Skeletal muscle tissue (tissue), 5 donors: ENCODE measurements at places on chromosomes 12 and 14. TPM values are rescaled to one million over a fixed set of nuclear protein-coding genes. Genes with fewer than 3 reads are reported as not detected.

Gene EIF2S3B
- total RNA-seq, result 1.0 TPM

Gene GPR135
- 2.6 TPM for total RNA-seq

Gene SPX
- total RNA-seq, result 7.8 TPM

Gene BICDL1
- total RNA-seq, result 1.0 TPM

Gene NEUROD4
- not detected for total RNA-seq

Gene PRIMA1
- total RNA-seq, result 0.52 TPM

Gene NOS1
- 0.52 TPM for total RNA-seq

Gene PIWIL1
- not detected for total RNA-seq

Gene OTX2
- total RNA-seq, result not detected

Gene RASSF8
- total RNA-seq, result 29.7 TPM

Gene AHNAK2
- 11.5 TPM for total RNA-seq

Gene B4GALNT3
- total RNA-seq, result 4.2 TPM

Gene IAPP
- total RNA-seq, result not detected

Gene TEX22
- total RNA-seq, result under 0.01 TPM

Gene DAO
- not detected for total RNA-seq

Gene HCAR3
- not detected for total RNA-seq

Gene KCNH3
- total RNA-seq, result 0.52 TPM

Gene OTOGL
- 0.52 TPM for total RNA-seq

Gene MMP17
- 6.3 TPM for total RNA-seq

Gene BCL2L14
- total RNA-seq, result under 0.01 TPM

Gene CLEC4A
- total RNA-seq, result not detected

Gene STAC3
- 166 TPM for total RNA-seq

Gene SLC16A7
- 9.4 TPM for total RNA-seq

Gene LRRC43
- not detected for total RNA-seq

Gene KRT72
- total RNA-seq, result not detected

Gene ESPL1
- 2.6 TPM for total RNA-seq

Gene SDR9C7
- not detected for total RNA-seq

Gene YAF2
- 19.3 TPM for total RNA-seq

Gene SUSD6
- 10.4 TPM for total RNA-seq

Gene BIN2
- 3.1 TPM for total RNA-seq

Gene SAMD15
- not detected for total RNA-seq

Gene TAS2R9
- total RNA-seq, result 0.52 TPM

Gene KRT78
- total RNA-seq, result not detected
